ENCODE measurements at places on chromosomes 11 and 22.

- no peak for DNase-seq
Measured at GRCh38 chr11:62295504-62295903, 3.4 kb downstream of the SCGB1D4 start.

- DNase-seq = no peak
Measured at GRCh38 chr11:64834031-64834722, 10.3 kb downstream of the CDC42BPG start.

- DNase-seq = no peak
Measured at GRCh38 chr11:16335236-16335962, 20.9 kb downstream of the SOX6 start.

DNA sequence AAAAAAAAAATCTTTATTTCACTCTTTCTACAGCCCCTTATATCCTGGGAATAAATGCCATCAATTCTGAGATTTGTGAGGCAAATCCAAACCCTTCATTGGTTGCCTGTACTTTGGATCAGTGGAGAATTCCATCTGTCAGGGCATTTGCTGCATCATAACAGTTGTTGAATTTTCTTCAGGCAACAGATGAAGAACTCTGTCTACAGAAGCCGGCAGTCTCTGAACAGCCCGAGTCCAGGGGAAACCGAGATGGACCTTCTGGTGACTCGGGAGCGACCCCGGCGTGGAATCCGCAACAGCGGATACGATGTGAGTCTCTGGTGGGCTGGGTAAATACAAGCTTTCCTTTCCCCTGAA lies 82.3 kb downstream of the C11orf91 start:
- DNase-seq = no peak

GRCh38 chr11:86247608-86248007 lies 3.1 kb downstream of the EED start:
- DNase-seq = no peak

- DNase-seq = no peak
Measured at GRCh38 chr22:44442851-44443595, 55.0 kb downstream of the RTL6 start.

GRCh38 chr11:111521135-111521534 lies 6.6 kb downstream of the HOATZ start:
- DNase-seq = no peak

GRCh38 chr11:17766590-17766989 lies 32.0 kb downstream of the KCNC1 start:
- DNase-seq = no peak

DNA sequence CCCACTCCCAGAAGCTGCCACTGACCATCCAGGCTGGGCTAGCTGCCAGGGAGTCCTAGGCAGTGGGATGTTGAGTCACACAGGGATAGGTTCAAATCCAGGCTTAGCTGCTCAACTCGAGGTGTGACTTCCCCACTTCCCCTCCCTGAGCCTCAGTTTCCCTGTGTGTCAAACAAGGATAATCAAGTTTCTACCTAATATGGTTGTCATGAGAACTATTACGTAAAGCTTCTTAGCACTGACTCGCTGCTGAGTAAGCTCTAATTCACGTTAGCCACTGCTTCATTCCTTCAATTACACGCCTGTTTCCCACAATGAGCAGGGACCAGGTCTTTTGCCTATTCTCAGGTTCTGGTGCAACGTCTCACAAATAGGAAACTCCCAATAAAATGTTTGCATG lies 67.7 kb downstream of the SEZ6L start:
- DNase-seq = no peak

- no peak for DNase-seq
Measured at GRCh38 chr11:9689721-9690120, 25.8 kb downstream of the SWAP70 start.
